ENCODE measurements at places on chromosomes 7 and 10.

DNA sequence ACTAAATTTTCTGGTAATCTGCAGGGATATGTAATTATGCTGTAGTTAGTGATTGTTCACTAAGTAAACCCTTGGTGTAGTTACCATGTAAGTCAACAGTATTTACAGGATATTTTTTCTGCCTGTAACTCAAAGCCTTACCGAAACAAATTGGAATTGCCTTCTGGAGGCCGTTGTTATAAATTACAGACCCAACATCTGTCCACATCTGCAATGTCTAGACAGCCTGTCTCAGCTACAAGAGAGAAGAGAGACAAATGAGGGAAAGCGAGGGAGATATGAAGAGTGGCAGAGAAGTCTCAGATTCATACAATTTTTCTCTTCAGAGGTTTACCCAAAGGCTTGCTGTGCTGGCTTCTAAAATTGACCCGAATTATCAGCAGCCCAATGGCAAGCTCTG lies 23.7 kb upstream of the BTRC start:
- no peak for DNase-seq

DNA sequence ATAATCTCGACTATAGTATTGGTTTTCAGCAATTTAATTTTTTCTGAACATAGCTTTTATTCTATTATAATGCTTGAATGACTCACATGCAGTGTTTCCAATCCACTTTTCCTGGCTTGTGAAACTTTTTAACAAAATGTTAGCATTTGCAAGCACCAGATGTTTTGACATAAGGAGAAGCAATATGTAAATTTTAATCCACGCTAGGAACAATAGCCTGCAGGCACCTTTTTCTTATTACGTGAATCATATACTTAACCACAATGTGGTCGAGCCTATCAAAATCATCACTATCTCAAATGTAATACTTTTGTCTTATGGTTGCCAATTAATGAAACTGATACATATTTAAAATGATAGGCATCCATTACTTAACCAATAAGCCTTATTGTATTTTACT lies 97.1 kb downstream of the TFEC start:
- no peak for DNase-seq

- DNase-seq, result no peak
Observed at GRCh38 chr7:111771638-111772037, 209.3 kb upstream of the IMMP2L start.

GRCh38 chr7:7897949-7898515 lies 70.6 kb upstream of the GLCCI1 start:
- DNase-seq, result no peak

DNA sequence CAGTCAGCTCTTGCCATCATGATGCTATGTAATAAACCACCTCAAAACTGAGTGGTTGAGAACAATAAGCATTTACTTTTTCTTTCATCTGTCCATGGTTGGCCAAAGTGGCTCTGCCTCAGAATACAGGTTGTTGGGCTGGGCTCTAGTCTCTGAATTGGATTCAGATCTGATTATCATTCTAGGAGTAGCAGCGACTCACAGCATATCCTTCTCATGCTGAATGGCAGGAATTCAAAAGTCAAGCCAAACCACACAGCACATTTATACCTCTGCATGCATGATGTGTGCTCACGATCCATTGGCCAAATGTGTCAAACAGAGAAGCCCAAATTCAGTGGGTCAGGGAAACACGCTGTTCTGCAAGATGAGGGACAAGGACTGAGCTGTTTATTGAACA lies 13.6 kb upstream of the GALNT11 start:
- peak; percentile 10 for DNase-seq

DNA sequence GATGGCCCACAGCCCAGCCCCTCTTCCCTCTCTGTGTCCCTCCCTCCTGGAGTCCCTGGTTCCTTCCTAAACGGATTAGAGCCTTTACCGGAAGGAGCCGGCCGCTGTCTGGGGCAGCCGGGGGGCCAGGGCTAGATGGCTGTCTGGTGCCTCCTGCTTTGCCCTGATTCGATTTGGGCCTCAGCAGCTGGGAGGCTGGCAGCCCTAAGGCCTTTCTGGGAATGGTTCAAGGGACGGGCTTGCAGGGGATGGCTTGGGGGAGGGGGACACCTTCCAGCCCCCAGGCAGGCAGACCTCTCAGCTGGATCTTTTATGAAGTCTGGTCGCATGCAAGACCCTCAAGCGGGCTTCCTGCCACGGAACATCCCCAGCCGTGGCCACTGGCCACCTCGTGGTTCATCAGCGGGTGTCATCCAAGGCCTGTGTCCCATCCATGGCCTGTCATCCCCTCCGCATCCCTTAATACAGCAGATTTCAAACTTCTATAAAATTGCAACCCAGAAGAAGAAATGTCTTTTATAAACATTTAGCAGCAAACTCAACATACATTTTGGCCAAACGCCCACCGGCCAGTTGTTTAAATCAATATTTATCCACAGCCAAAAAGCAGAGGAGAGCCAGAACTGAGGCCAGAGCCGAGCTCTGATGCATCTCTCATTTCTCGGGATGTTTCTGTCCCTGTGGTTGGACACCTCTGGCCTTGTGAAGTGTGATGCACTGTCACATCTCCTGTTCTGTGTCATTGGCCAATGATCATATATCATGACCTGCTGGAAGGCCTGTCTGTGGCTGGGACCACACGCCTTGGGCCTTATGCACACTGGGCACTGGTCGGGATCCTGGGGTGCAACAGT lies 52.0 kb downstream of the GTF2IRD1 start:
- DNase-seq, result peak; percentile 74

GRCh38 chr7:93055543-93056107 lies 62.2 kb downstream of the SAMD9 start:
- peak; percentile 62 for DNase-seq

GRCh38 chr7:70014472-70015177 lies 416.4 kb downstream of the AUTS2 start:
- DNase-seq, result no peak

GRCh38 chr10:79269969-79270368 lies 77.3 kb upstream of the PPIF start:
- DNase-seq, result no peak

DNA sequence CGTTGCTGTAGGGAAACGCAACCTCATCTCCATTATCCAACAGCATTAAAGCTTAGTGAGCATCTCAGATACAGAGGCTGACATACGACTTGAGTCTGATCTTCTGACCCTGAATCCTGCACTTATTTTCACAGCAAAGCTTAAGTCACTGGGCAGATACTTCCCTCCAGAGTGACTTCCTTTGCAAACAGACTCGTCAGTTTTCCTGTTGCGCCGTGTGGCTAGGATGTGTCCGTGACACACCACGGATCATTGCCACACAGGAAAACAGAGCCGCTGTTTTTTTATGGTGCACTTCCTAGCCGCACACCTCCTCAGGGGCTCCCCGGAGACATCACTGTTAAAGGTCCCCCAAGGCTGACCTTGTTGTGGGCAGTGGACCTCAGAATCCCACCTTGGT lies 94.9 kb upstream of the MKI67 start:
- no peak for DNase-seq

- peak; percentile 43 for DNase-seq
Observed at GRCh38 chr7:17301471-17302456, 3.3 kb downstream of the AHR start.

DNA sequence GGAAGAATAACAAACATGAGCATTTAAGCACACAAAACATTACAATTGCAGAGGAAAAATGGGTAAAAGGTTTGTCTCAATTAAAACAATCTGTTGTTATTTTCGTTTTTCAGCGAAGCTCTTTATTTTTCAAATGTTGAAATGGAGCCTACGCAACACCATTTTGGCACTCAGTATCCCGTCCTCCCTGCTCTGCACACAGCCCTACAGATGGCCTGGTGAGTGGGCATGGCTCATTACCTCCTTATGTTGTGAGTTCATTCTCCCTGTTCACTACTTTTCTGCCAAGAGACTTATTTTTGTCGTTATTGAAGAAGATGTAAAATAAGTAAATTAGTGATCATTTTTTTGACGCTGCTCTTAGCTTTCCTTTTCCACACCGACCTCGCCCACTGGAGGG lies 167.8 kb upstream of the CXCL12 start:
- no peak for DNase-seq

- DNase-seq, result no peak
Observed at GRCh38 chr10:83190614-83191013, 948.7 kb upstream of the GHITM start.

DNA sequence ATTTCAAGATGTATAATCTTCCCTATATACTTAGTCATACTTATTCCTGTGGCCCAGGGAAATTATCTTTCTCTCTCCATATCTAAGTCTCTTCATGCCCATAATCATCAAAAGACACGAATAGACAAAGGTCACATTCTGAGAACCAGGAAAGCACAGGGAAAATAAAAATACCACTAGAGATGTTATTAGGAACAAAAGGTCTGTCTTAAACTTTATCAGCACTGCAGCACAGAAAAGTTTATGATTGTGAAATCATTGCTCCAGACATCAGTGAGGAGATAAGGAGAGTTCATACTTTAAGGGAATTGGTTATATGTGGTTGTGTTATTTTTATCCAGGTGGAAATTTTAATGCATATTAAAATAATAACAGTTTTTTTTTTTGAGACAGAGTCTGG lies 974.6 kb upstream of the CELF2 start:
- DNase-seq, result no peak

GRCh38 chr10:35466661-35467060 lies 130.4 kb downstream of the CCNY start:
- DNase-seq, result no peak

DNA sequence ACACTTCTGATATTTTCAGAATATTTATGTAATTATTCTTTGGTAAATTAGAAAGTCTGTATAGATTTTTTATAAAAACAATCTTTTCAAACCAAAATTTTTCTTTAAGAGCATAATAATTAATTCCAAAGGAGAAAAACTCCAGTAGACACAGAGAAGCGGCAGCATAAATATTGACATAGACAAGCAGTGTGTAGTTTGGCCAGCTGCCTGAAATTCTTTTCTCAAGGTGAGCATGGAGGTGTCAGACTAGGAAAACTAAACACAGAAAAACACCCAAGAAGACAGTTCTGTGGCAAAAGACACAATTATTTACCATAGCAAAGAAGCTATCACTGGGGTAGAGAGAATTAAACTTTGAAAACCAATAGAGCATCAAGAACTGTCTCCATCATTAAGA lies 82.4 kb downstream of the KLF6 start:
- no peak for DNase-seq

DNA sequence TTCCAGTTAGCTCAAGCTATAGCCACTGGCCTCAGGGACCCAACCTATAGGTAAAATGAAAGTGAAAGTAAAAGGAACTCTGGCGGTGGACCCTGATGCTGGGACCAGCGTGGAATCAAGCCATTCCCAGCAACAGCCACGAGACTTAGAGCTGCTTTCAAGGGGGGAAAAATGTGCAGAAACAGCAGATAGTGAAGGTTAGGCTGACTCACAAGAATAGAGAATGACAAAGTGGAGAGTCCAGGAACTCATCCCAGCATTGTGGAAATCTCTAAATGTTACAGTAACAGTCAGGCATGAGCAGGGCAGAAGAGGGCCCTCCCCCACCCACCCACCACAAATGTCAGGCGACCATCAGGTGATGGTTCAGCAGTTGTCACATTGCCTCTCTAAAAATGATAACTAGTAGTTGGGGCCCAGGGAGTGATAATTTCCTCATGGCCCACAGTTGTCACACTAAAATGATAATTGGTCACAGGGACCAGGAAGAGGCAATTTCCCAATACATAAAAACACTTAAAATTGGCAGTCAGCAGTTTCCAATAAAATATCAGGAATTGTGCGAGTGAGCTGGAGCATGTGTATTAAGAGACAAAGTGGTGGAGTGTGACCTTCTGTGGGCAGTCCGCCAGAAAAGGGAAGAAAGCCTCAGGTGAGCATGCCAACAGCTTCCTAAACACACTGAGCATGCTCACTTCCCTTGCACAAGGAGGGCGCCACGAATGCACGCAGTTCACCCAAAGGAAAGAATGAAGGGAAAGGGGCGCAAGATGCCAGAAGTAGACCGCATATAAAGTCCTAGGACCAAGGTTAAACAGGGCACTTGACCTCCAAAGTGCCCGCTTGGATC lies 129.8 kb upstream of the PPP1R3A start:
- peak; percentile 23 for DNase-seq

DNA sequence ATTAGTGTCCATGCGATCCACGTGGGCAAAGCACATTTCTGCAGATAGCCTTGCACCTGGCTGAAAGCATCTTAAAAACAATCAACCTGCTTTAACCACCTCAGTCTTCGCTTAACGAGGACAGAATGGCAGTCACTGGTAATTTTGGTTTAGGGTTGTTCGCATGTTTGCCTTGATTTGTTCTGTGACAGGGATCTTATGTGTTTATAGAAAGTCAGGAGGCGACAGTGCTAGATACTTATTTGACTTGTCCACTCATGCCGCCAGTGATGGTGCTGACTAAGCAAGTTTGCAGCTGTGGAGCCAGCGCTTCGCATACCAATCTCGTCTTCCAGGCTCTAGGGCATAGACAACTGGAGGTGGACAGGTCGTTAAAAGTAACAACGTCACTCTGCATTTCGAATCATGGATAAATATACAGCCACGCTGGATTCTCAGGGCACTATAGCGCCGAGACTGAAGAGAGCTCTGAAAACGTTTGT lies 1.2 kb upstream of the TMEM243 start:
- DNase-seq, result no peak

DNA sequence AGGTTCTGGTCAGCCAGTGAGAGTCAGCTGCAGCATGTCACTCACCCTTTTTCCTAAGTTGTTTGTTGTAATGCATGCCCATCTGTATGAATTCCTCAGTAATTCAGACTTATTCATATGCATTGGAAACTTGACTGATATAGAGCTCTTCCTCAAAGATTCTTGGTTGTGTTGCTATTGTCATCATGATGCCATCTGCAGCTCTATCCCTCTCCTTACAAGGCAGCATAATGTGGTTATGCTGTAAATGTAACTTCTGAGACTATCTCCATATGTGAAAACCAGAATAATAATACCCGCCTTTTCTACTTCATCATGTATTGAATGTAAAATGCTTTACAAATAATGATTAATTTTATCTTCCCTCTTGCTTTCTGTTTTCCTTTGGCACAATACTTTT lies 252.6 kb upstream of the MTPN start:
- no peak for DNase-seq

DNA sequence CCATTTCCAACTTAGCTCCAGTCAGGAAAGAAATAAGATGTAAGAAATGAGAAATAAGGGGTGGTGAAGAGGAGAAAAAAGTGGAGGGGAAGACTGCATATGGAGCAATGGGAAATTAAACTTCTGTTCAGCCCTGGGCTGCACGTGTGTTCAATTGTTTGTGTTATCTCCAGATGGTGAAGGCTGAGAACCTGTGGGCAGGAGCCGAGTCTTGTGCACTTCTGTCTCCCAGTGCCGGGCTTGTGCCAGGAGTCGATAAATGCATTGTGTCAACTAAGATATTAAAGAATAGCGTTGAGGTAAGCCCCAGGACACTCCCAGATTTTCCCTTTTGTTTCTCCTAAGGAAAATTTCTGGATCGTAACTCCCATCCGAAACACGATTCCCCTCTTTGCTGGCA lies 98.2 kb downstream of the PRLHR start:
- no peak for DNase-seq

- DNase-seq, result no peak
Observed at GRCh38 chr7:155753446-155753965, 58.8 kb downstream of the SHH start.

GRCh38 chr7:134699021-134699818 lies 52.6 kb downstream of the BPGM start:
- no peak for DNase-seq
